SIG-M5 (cell line): ENCODE measurements at places on chromosomes 5 and 9.

DNA sequence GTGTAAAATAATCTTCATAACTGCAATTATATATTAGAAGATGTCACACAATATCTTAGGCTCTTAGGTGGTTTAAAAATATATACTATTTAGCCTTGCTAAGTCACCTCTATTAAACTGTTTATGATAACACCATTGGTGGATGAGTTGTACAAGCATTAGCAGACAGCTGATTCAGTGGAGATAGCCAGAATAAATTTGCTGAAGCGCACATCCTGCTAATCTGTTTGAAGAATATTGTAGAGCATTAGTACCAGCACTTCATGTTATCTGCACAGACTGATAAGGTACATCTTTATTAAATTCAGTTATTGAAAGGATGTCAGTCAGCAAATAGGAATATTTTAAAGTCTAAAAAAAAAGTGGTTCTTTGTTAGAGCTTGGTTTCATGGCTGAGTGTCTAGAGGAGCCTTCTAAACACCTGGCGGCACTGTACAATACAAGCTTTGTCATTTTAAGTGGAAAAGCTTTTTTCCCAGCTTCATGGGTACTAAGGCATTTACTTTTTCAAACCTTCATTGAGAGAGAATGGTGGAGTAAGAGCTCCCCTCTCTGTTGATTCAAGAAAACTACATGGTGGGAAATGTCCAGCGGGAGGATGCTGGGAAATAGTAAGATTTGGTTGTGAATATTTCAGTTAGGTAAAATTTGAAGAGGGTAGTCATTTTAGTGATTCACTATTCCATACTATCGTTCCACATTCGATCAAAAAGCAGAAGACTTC lies 275.1 kb downstream of the SLF1 start:
- no peak for DNase-seq

DNA sequence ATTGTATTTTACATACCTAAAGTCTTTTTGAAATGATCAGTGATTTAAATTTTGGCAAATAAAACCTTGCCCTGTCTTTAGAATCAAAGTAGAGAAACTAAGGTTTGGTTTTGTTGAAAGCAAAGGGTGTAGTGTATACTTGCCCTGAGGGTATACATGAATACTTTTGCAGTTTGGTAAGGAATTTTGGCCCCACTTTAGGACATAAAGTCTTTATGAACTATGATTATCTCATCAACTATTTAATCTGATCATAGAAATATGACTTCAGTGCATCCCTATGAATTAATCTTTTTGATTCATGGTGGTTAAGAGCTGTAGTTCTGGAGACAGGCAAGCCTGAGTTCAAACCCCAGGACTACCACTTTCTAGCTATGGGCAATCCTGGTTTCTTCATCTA lies 17.7 kb downstream of the RAD1 start:
- no peak for DNase-seq

- DNase-seq = no peak
These were observed 67.1 kb downstream of the DAB2IP start for GRCh38 chr9:121718501-121718900.

- DNase-seq = no peak
These were observed 48.1 kb downstream of the DIAPH1 start for GRCh38 chr5:141570655-141571054.

GRCh38 chr5:41009232-41009631 lies 61.9 kb downstream of the MROH2B start:
- no peak for DNase-seq

GRCh38 chr5:101036778-101037177 lies 133.7 kb upstream of the ST8SIA4 start:
- no peak for DNase-seq

GRCh38 chr9:84317563-84317962 lies 23.0 kb downstream of the SLC28A3 start:
- DNase-seq = no peak

DNA sequence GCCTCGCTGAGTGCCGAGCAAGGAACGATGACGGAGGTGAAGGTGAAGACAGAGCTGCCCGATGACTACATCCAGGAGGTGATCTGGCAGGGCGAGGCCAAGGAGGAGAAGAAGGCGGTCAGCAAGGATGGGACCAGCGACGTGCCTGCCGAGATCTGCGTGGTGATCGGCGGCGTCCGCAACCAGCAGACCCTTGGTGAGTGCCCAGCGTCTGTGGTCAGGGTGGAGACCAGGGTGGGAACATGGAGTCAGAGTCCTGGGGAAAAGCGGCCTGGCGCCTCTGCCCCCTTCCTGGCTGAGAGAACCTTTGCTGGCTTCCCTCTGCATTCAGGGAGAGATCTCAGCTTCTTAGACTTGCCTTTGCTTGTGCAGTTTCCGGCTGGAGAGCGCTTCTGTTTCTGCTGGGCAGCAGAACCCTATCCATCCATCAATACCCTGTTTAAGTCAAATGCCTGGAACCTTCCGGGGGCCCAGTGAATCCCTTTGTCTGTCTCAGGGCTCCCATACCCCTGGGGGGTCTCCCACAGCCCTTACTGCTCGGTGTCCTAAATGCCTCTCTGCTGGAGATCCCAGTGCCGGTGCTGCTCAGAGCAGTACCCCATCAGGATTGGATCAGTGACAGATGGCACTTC lies 89.6 kb downstream of the AMBP start:
- no peak for DNase-seq

DNA sequence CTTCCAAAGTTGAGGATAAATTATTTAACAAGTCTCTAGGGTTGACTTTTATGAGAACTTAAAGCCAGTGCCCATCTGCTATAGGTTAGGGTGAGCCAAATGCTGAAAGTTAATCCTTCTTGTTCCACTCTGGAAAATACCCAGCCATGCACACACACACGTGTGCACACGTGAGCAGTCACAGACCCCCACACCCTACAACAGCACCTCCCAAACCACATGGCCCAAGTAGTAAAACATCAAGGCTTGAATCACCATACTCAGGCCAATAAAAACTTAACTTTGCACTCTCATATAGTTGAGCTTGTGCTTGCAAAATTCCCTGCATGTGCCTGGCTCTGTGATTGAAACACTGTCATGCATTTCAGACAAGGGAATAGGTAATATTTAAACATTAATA lies 467.6 kb downstream of the ARHGEF28 start:
- DNase-seq = no peak

- DNase-seq = no peak
These were observed 123.4 kb downstream of the OLFM1 start for GRCh38 chr9:135210676-135211523.

- no peak for DNase-seq
These were observed 201.2 kb upstream of the GAS1 start for GRCh38 chr9:87148331-87149104.

- no peak for DNase-seq
These were observed 53.9 kb downstream of the PAM start for GRCh38 chr5:102809033-102809432.

GRCh38 chr9:136172412-136173079 lies 32.4 kb downstream of the LHX3 start:
- DNase-seq = no peak

DNA sequence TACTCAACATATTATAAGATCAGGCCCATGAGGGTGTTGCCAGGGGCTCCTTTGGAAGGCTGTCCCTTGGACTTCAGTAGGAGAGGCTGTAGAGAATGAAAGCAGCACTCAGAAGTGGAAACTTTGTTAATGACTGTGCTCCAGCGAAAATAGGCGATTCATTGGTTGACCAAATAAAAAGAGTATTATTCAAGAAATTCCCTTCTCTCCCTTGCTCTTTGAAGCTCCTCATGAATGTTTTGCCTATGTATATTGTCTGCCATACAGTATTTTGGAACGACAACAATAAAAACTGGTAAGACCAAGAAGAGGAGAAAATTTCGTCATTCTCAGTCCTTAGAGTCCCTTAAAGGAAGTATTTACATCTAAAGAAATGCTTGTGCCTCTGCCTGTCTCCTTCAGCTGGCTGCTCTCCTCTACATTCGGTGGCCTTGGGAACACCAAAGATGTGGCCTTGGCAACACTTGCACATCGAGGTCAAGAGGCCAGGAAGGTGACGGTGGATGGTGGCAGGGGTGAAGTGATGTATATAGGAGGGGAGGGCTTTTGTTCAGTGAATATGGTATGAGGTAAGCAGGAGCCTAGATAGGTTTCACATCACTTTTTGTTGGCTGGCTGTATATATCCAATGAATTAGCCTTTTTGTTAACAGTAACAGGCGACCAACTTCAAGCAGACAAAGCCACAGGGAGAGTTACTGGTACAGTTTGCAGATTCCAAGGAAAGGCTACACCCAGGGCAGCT lies 95.0 kb upstream of the ACTBL2 start:
- DNase-seq = no peak

- DNase-seq = no peak
These were observed 19.2 kb downstream of the TNPO1 start for GRCh38 chr5:72835633-72836032.
